CD4-positive, alpha-beta T cell treated with Interleukin-15 for 4 hours (primary cell): ENCODE measurements at places on chromosomes 6 and 20.

DNA sequence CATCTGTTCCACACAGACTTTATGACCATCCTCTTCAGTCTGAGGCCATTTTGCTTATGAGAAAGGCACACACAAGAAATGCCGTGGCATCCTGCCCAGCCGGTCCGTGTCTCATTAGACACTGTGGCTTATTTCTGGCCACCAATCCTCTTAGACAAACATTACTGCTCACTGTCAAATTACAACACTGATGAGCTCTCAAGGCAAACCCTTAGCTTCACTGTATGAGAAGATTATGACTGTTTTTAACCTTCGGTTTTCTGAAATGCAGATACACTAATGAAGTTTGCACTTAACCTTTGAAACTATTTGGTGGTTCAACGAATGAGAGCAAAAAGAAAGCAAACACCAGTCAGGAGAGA is 50.5 kb upstream of the DST start:
- DNase-seq, result no peak

DNA sequence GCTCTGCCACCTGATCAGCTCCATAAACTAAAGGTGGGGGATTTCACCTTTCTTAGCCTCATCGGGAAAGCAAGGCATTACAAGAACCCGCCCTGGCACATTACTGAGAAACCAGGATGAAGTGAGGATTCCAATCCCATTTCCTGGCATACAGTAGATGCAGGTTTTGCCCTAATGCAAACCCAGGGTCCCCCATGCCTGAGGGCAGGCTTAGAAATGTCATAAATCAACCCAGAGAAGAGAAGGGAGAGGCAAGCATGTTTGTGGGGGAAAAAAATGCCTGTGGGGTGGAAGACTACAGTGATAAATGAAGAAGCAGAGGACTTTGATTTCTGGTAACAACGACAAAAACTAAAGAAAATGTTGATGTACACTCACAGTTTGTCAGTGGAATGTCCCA is 18.0 kb upstream of the PMEPA1 start:
- no peak for DNase-seq

GRCh38 chr20:51354191-51354768 is 188.2 kb downstream of the NFATC2 start:
- DNase-seq, result no peak

- DNase-seq, result no peak
Observed at GRCh38 chr6:101458336-101458735, 64.8 kb downstream of the GRIK2 start.

GRCh38 chr6:41648070-41648585 is 9.9 kb downstream of the MDFI start:
- no peak for DNase-seq

- DNase-seq, result no peak
Observed at GRCh38 chr6:43773980-43774775, 4.2 kb downstream of the VEGFA start.

- DNase-seq, result no peak
Observed at GRCh38 chr20:53658973-53659372, 65.3 kb upstream of the ZNF217 start.

DNA sequence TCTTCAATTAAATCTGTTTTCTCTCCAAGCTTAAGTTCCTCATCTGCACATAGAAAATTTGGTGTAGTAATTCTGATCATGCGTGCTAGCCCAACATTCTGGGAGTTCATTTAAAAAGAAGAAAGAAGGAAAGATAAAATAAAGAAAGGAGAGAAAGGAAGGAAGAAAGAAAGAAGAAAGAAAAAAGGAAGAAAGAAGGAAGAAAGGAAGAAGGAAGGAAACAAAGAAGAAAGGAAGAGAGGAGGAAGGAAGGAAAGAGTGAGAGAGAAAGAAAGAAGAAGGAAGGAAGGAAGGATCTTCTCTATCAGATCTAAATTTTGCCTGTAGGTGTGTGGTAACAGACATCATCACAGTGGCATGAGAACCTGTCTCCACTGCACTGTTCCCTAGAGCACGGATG is 16.2 kb downstream of the SLPI start:
- DNase-seq, result no peak

DNA sequence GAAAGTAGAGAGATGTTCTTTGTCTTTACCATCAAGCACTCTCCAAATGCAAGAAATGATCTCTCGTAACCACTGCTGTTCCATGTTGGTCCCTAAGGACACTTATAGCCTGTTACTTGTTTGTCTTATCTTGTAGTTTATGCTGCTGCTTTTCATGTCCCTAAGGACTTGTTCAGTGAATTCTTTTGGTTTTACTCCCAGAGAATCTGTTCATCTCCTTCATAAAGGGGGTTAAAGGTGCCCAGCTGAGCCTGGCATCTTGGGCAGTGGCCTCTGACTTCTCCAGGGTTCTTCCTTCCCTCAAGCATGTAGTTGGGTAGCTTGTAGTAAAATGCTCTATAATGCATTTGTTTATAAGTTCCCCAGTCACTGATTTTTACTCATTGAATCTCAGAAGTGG is 864 bp upstream of the PKIG start:
- DNase-seq, result no peak

GRCh38 chr6:168377484-168377855 is 57.9 kb upstream of the DACT2 start:
- DNase-seq, result no peak

GRCh38 chr6:80276861-80277260 is 170.4 kb downstream of the BCKDHB start:
- no peak for DNase-seq

DNA sequence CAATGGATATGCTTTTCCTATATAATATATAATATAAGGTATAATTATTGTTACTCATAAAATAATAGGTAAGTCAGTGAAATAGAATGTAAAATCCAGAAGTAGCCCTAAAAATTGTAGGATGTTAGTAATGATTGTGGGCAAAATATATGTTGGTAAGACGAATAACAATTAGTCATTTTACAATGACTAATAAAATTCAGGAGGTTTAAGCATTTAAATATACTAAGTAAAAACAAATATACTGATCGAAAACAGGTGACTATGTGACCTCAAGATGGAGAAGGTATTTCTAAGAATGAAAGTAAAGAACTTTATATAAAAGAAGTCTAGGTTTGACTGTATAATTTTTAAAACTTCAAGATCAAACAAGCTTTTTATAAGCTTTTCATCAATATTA is 28.9 kb downstream of the FUCA2 start:
- DNase-seq, result no peak

DNA sequence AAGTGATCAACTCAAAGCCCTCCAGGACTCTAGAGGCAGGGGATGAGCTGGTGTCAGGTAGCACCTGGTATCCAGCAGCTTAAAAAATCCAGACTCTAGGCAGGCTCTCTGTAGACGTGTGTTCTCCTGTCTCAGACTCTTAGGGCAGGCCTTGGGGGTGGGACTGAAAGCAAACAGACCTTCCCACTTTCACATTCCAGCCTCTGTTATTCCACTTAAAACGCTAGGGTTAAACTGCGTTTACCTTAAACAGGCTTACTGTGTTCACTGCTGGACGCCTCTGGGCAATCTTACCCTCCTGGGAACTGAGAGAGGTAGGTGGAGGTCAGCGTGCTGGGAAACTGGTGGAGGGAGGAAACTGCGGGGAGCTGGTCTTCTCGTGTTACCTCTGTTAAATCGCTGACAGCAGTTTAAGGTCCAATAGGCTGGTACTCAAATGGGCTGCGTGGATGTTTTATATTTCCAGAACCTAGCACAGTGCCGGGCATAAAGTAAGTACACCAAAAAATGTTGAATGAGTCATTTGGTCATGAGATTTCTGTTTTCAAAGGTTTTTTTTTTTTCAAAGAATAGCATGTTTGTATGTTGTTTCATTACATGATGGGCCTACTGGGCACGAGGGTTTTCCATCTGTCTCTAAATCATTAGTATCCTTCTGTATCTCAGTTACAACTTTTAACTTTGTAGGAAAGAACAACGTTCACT is at the start of gene GCNT2:
GCNT2 (plus strand) TSS at position 248 of the 705 bp plus-strand sequence. CDS start 7,561 bp downstream, outside the sequence.
- no peak for DNase-seq

GRCh38 chr6:40355066-40355465 is 232.1 kb downstream of the LRFN2 start:
- DNase-seq, result no peak

- DNase-seq, result no peak
Observed at GRCh38 chr6:14348389-14348788, 230.8 kb downstream of the CD83 start.

DNA sequence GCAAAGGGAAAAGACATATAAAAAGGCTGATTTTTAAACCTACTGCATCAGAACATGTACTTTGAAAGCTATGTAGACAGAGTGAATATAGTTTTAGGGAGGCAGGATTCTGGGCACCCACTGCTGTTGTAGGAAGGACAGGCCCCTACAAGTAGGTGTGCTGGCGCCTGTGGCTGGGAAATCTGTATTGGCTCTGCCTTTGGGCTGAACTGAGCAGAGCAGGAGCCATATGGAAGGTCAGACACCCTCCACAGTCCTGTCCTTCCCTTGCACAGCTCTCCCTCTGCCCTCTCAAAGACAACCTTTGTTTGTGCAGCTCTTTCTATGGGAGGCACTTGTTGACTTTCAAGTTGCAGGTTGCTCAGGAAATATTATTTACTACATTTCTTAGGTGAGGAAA is 18.4 kb upstream of the ULBP3 start:
- no peak for DNase-seq

GRCh38 chr6:133855276-133855990 is 33.5 kb upstream of the TCF21 start:
- no peak for DNase-seq

DNA sequence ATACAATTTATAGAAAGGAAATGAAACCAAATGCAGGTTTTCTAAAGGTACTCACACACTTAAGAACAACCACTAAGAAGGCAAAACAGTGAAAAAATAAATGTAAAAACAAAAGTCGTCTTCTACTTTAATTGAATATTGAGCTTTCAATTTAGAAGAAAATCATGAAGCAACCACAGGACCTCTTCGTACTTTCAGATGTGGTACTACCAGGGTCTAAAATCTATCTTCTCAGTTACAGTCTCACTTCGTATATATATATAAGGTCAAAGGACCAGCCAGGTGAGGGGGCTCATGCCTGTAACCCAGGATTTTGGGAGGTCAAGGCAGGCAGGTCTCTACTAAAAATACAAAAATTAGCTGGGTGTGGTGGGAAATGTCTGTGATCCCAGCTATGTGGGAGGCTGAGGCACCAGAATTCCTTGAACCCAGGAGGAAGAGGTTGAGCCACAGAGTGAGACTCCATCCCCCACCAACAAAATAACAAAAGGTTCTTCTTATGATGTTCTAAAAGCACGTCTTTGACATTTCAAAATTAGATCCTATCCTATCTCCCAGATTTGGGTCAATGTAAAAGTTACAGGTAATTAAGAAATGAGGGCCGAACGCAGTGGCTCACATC is 12.5 kb downstream of the ROMO1 start:
- no peak for DNase-seq

GRCh38 chr6:2266031-2266795 is 20.8 kb upstream of the GMDS start:
- no peak for DNase-seq

DNA sequence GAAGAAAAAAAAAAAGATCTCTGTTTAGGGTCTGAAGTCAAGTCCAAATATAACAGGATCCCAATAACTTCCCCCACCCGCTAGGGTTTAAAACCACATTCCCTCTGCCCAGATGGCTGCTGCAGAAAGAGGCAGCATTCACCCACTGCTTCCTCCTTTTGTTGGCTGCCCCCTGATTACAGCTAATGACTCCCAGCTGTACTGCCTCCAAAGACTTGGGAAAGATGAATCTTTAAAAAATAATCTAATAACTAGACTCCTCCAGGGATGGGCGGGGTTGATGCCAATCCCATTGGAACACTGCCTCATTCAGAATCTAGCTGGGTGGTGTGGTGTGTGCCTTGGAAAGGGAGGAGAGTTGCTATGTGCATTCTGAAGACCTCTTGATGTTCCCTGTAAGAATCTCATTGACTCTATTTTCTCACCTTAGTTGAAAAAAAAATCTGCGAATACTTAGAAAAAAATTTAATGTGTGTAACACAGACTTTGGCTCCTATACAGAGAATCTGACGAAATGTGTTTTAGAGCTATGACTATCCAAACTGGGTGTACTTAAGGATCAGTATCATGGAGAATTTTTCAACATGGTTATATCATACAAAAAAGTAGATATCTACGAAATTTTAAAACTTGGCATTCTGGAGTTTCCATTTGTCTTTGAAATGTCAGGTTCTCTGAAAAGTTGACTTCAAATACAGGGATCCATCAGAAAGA is 174.0 kb downstream of the RNF144B start:
- no peak for DNase-seq

GRCh38 chr6:5499644-5500306 is 238.5 kb downstream of the FARS2 start:
- DNase-seq, result no peak

- no peak for DNase-seq
Observed at GRCh38 chr6:30839671-30840070, 44.6 kb upstream of the DDR1 start.

GRCh38 chr6:114312931-114313330 is 29.9 kb downstream of the HS3ST5 start:
- DNase-seq, result no peak

GRCh38 chr6:54440549-54440948 is 132.3 kb downstream of the TINAG start:
- no peak for DNase-seq

GRCh38 chr6:5979650-5980420 is 26.9 kb downstream of the NRN1 start:
- no peak for DNase-seq

GRCh38 chr6:52497652-52498408 is 77.7 kb downstream of the EFHC1 start:
- DNase-seq, result no peak

GRCh38 chr6:168216117-168216516 is 103.5 kb downstream of the DACT2 start:
- no peak for DNase-seq

DNA sequence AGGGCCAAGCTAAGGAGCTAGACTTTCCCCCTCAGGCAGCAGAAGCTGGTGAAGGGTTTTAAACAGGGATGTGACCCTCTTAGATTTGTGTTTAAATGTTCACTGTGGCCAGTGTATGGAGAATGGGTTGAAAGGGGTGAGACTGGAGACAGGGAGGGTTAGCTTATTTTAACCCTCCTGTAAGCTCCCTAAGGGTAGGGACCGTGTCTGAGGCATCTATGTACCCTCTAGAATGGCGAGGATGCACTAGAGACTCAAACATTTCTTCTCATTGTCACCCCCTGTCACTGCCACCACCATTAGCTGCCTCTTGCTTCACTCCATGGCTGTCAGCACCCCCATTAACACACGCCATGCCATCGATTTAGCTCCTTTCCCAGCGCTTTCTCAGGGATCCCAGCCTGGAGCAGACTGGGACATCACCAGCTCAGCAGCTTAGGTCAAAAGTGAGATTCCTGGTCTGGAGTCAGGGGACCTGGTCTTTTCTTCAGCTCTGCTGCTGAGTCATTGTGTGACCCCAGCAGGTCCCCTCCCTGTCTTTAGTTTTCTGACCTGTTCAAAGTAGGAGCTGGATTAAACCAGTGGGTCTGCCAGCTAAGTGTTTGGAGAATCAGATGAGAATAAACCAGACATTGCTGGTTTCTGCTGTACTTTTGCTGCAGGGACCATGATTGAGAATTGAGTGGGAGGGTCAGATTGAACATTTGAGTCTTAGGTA is 1.1 kb upstream of the SLC22A7 start:
- no peak for DNase-seq

- no peak for DNase-seq
Observed at GRCh38 chr6:70524721-70525286, 41.9 kb upstream of the SDHAF4 start.
